Natural killer cell treated with Interleukin-12 subunit alpha and Interleukin-12 subunit beta and Interleukin-15 and Interleukin-18, amount 100 ng/mL, for 72 hours (primary cell): ENCODE measurements at places on chromosomes 5 and 9.

DNA sequence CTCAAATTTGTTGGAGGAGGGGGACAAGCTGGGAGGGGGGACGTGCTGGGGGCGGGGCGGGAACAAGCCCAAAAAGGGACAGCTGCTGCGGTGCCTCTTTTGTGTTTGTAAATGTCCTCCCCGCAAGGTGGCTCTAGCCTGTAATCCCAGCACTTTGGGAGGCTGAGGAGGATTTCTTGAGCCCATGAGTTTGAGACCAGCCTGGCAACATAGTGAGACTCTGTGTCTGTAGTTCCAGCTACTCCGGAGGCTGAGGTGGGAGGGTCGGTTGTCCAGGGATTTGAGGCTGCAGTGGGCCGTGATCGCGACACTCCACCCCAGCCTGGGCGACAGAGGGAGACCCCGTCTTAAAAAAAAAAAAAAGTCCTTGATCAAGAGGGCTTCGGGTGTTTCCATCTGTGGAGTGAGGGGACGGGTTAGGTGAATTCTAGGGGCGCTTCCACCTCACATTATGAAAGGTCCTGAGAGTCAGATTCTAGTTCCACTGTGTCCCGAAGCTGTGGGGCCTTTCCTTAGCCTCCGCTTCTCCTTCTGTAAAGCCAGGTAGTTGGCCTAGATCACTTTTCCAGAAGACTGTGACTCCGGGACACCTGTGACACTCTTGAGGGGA lies 779 bp upstream of the CTNNA1 start:
- no peak for DNase-seq

DNA sequence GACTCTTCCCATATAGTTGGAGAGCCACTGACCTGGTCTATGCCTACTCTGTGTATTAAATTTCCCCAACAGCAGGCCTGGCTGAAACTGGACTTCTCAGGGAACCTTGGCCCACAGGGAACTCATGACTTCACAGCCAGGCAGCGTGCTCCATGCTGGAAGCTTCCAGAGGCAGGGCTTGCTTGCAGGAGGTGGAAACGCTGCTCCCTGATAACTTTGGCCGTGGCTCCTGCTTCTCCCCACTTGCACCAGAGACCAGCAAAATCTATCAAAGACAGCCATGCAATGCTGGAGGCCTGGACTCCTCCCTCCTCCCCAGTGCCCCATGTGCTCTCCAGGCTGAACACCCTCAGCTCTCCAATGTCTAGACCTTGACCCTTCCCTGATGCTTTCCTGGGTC lies 137.1 kb downstream of the GABBR2 start:
- no peak for DNase-seq

DNA sequence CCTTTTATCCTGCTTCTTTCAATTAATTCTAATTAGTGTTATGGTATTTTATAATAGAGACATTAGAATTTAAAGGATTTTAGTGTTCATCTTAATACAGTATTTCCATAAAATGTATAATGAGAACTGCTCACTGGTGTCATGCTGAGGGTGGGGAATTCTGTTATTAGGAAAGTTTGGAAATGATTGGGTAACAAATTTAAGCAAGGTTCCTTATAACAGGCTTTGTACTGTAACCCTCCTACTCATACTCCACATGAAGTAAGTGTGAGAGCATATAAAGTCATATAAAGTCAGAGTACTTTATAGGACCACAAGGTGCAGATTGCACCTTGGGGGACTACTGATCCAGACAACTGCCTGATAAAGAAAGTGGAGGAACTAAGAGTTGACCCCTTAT lies 42.2 kb downstream of the SV2C start:
- DNase-seq, result no peak

- no peak for DNase-seq
Measured at GRCh38 chr5:9516591-9516990, 29.3 kb downstream of the SEMA5A start.

DNA sequence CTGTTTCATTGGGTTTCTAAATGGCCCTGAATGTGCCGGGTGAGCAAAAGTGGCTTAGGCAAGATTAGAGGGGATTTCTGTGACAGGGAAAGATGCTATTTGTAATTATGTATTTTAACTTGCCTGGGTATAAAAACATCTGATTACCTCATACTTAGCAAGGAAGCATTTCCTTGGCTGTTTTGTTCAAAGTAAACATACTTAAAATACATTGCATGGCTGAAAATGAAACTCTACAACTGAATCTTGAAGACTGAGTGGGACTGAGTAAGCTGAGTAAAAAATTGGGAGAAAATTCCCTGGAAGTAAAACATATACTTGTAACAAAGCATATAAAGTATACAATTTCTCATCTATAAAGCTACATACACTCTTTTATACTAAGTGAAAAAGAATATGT lies 197.5 kb downstream of the IRX1 start:
- DNase-seq, result no peak

GRCh38 chr9:86246752-86247161 lies 12.7 kb downstream of the C9orf153 start:
- DNase-seq, result no peak

- no peak for DNase-seq
Measured at GRCh38 chr9:129773262-129774048, 20.6 kb upstream of the PTGES start.

- no peak for DNase-seq
Measured at GRCh38 chr9:132301521-132301920, 53.3 kb downstream of the SETX start.

DNA sequence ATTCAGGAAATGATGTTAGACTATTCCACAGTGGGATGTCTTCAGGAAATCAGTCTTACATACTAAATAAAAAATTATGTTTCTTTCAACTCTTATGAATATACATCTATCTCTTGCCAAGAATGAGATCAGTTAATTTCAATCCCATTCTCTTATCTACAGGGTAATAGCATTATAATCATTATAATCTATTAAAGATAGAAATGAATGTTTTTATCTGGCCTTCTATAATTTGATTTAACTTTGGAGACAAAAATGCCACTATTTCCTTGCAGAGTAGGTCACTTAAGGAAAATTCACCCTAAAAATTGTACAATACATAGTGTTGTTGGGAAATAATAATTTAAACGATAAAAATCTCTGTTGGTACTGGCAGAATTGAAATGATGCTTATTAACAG lies 96.4 kb downstream of the HOMER1 start:
- DNase-seq, result no peak
